Body of pancreas (tissue), 4 donors: ENCODE measurements at places on chromosomes 1 and 21. TPM values are rescaled to one million over a fixed set of nuclear protein-coding genes. Genes with fewer than 3 reads are reported as not detected.

The LINGO4 gene
- total RNA-seq = 0.66 TPM

The ZRANB2 gene
- 56.0 TPM for total RNA-seq

The ACTA1 gene
- not detected for total RNA-seq

The FOXD3 gene
- total RNA-seq = 0.26 TPM

The RGS13 gene
- not detected for total RNA-seq

The FMO5 gene
- total RNA-seq = 30.6 TPM

The ADARB1 gene
- 11.4 TPM for total RNA-seq

The AIRE gene
- total RNA-seq = not detected

The CELA3A gene
- 37,316 TPM for total RNA-seq

DNA sequence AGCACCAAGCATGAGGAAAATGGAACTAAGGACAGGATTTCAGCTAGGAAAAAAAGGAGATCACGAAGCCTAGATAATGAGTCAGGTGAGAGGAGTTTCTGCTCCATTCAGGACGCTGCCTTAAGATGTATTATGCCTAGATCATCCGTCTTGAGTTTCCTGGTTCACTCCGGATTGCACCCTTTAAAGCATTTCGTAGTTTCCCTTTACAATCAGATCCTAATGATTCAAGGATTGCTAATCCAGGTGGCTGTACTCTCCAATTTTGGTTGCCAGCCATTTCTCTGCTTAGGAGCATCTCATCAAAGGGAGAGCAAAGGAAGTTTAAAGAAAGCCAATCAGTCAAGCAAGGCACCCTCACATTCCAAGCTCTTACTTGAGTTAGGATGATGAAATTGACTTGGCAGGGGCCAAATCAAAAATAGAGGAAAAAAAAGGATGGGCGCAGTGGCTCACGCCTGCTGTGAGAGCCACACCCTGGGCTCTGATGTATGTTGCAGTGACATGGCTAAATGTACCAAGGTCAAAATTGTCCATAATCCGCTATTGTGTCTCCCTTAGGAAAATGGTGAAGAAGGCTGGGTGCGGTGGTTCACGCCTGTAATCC lies 156.9 kb upstream of the SOD1 start:
- DNase-seq = no peak

- DNase-seq = no peak
Measured at GRCh38 chr1:212938846-212939245, 11.5 kb upstream of the VASH2 start.

DNA sequence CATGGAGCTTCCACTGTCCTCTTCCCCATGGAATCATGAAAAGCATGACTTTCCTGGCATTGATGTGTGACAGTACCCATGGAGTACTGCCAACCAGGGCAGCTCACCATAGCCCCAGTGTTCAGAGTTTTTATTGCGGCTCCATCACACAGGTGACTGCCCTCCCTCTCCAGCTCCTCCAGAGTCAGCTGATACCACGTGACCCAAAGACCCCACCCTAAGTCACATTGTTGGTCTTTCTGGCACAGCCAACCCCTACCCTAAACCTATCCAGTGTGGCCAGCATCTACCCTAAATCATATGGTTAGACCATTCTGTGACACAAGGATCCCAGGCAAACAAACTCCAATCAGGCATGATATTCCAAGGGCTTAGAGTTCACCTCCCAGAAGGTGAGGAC lies 77.4 kb upstream of the VAMP3 start:
- no peak for DNase-seq

DNA sequence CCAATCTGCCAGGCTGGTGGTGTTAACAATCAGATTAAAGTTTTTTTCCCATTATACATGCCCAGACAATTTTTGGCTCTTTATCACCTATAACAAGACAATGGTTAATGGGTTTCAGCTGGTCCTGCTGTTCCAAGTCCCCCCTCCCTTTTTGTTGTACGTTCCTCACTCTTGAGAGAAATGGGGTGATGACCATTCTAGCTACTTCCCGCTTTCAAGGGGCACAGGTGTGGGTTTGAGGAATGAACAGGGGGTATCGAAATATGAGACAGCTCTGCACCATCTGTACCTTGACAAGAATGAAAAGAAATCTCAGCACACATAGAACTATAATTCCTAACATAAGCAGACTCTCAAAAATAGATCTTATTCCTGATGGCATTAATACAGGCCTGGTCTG lies 326.8 kb downstream of the PTPRU start:
- DNase-seq = no peak

- no peak for DNase-seq
Measured at GRCh38 chr1:67753776-67754525, 69.0 kb downstream of the GADD45A start.

DNA sequence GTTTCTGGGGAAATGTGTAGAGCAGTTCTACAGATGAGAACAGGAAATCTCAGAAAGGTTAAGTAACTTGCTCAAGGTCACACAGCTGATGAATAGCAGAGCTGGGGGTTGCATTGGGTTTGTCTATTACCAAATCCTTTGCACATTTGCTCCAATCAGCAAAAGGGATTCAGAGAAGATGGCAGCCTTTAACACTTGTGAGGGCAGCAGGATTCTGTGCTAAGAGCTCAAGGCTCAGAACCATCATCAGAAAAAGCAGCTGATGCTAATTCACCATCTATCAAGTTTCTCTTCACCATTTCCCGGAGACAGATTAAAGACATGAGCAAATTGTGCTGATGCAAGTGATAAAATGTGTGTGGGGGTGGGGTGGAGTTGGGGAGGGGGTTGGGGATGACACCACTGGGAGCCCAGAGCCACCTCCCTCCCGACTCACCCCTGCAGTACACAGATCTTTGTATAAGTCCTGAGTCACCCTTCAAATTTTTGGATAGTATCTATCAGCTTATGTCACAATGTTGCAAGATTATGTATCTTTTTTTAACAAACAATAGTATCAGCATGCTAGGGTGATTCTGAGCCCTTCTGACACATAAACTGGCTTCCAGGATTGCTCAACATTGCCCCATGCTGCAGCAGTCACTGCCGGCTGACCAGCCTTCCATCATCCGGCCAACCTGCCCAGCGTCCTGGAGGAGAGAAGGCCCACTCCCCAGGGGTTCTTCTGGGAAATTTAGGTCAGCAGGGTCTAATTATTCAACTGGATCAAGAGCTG lies 2.8 kb upstream of the SPSB1 start:
- peak; percentile 50 for DNase-seq

DNA sequence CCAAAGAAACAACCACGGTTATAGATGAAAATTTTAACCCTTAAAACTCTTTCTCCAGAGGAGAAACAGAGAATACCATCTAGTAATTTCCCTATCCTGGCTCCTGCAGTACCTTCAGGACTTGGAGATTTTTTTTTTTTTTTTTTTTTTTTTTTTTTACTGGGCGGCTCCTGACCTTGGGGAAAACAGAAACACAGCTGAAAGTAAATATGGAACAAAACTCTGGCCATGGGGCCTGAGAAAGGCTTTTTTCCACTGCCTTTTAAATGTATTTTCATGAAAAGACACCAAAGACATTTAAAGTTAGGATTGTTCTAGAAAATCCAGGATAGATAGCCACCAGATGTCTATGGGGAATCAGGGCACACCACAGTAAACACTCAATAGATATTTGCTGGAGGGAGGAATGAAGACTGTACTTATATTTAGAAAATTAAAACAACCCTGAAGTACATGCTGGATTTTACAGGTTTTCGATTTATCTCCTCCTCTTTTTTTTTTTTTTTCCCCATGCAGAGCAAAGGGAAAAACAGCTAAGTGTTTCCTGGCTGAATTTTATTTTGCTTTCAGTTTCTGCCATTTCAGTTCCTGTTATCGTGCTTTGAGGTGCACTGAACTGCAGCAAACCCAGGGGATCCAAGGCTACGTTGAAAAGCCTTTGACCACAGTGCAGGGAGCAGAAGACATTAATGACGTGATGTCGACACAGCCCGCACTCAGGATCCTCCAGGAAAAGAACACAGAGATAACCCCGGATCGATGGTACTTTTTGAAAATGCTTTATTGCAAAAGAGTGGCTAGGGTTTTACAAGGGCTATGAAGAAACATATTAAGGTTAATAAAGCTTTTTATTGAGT lies 35.7 kb upstream of the CNN3 start:
- peak; percentile 21 for DNase-seq

DNA sequence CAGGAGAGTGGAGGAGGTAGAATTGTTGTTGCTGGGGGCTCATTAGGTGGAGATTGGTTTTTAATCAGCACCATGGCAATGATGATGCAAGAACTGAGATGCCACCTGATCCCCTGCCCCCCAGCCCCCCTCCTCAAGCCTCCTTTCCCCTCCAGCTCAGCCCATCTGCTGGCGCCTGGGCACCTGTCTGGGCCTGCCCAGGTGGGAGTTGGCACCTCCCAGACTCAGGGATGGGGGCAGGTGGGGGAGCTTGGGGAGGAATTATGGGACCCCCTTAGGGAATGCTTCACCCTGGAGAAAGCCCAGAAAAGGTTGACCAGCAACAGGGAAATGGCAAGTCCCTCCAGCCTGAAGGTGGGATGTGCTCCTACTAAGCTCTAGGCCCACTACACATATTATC lies 1.5 kb upstream of the NHLH1 start:
- no peak for DNase-seq

- peak; percentile 65 for DNase-seq
Measured at GRCh38 chr1:219385787-219386427, 212.2 kb downstream of the LYPLAL1 start.

- no peak for DNase-seq
Measured at GRCh38 chr1:56375326-56375804, 204.0 kb downstream of the PLPP3 start.

DNA sequence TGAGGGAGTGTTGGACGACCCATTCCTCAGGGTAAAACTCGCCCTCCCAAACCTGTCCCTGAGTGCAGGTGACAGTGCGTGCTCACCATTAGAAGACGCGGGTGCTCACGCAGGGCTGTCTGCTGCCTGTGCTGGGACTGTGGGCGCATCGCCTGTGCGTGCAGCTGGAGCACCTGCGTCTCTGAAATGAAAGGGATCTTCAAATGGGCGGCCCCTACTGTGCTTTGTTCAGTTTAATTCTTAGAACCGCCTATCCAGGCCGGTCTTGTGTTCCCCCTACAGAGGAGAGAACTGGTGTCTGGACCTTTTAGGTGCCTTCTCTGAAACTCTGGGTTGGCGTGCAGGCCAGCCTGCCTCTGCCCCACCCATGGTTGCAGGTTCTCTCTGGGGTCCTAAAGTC lies 125.8 kb downstream of the PCBP3 start:
- DNase-seq = no peak

DNA sequence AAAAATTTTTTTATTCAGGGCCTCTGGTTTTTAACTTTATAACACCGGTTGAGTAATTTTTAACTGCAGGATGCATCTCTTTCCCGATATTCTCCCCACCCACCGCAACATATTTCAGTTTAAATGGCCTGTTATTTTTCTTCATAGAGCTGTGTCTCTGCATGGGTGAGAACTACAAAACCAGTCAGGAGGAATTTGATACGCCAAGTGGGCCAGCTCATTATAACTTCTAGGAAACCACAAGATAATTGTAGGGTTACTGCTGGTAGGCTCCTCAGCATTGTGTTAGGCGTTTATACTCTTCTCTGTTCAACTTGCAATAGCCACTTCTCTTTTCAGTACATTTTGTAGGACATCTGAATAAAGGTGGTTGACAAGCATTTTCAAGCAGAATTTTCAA lies 169.7 kb downstream of the PBX1 start:
- DNase-seq = no peak

DNA sequence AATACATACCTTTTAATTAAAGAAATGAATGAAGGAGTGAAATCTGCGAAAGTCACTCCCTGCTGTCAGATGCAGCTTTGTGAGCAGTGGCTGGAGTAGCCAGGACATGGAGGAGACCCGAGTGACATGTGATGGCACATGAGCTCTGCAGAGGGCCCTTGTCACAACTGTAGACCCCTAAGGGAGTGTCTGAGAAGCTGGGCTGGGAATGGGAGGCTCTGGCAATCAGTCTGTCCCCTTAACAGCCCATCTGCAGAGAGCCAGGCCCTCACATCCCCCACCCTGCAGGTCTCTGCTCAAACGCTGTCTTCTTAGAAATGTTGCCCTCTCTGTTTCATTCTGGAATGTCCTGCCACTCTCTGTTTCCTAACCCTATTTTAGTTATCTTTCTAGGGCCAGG lies 124.3 kb downstream of the HMGB4 start:
- no peak for DNase-seq

GRCh38 chr1:25206201-25206600 lies 26.1 kb downstream of the SYF2 start:
- no peak for DNase-seq

DNA sequence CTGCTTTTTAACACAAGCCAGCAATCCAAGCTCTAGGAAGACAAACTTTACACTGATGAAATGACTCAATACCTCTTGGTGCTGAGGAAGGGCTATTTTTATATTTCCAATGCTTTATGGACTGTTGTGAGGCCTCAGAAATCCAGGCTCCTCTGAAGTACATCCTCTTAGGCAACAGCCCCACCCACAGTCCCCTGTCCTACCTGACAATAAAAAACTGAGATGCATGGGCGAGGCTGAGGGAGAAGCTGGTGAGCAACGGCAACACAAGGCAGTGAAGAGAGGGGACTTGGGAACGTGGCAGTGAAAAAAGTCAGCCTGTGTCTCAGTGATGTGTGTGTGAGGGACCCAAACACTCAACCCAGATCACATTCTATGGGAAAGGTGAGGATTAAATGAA lies 10.1 kb upstream of the CPT2 start:
- no peak for DNase-seq

DNA sequence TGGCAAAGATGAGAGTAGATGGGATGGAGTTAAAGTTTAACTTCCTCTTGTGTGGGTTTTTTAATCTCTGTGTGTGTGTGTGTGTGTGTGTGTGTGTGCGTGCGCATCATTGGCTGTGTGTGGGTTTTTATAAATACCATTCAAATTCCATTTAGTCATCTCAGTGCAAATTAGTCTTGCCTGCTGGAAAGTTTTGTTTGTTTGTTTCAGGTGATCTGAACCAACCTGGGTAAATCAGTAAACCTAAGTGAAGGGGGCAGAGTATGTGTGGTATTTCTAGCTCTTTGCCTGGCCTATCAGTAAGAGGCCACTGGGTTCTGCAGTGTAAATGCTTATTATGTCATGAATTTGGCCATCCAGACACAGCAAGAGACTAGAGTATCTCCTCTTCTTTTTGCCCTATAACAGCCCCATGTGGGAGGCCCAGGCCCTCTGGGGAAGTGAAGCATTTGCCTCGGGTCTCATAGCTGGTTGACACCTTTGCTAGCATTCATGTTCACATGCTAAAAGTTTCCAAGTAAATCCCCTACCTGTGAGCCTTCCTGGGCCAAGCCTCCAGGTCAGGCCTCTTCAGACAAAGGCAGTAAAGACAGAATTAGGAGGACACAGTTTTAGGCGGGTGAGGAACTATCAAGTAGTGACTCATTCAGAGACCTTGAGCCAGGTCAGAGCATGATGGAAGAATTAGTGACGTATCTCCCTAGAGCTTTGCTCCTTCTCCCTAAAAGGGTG lies 14.7 kb downstream of the INTS3 start:
- DNase-seq = peak; percentile 71

- DNase-seq = peak; percentile 51
Measured at GRCh38 chr1:167412920-167413319, 105.4 kb downstream of the CD247 start.

DNA sequence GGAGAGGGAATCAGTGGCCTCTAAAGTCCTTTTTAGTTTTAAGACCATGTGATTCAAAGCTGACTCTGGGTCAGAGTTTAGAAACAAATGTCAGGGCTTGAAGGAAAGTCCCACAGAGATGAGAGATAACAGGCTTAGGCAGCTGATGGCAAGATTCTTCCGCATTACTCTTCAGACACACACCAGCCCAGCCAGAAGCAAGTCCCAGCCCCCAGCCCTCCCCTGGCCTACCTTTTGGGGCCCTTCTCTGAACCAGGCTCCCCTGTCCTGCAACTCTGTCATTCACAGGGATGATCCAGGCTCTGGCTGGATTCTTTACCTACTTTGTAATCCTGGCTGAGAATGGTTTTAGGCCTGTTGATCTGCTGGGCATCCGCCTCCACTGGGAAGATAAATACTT lies 13.1 kb upstream of the CASQ1 start:
- DNase-seq = no peak
